GM23338 (cell line): ENCODE measurements at places on chromosomes 5 and 9.

DNA sequence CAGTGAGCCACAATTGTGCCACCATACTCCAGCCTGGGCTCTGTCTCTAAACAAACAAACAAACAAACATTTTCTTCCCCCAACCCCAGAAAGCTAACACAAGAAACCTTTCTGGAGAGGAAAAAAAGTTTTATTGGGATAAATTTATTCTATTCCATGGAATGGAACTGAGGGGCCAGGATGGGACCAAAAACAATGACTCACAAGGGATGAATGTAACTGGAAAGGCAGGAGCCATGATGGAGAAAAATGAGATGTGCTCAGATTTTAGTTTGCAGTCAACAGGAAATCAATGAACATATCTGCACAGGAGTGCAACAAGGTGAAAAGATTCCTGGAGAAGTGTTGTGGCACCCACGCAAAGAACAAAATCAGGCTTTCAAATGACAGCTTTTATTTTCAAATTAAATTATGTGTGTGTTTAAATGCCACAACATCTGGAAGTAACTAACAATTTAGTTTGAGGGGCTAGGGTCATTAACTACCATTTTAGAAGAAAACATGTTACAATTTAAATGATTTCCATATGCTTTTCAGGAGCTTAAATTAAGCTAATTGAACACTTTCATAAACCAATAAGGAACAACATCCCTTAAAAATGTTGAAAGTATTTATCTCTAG, 208.6 kb downstream of the TSSK1B start:
- DNase-seq, result no peak

- DNase-seq, result no peak
Measured at GRCh38 chr5:72372331-72372730, 52.2 kb downstream of the PTCD2 start.

- no peak for DNase-seq
Measured at GRCh38 chr9:72022841-72023240, 37.6 kb downstream of the C9orf57 start.

- DNase-seq, result peak; percentile 98
Measured at GRCh38 chr9:72680593-72681282, 159.3 kb downstream of the TMC1 start.

DNA sequence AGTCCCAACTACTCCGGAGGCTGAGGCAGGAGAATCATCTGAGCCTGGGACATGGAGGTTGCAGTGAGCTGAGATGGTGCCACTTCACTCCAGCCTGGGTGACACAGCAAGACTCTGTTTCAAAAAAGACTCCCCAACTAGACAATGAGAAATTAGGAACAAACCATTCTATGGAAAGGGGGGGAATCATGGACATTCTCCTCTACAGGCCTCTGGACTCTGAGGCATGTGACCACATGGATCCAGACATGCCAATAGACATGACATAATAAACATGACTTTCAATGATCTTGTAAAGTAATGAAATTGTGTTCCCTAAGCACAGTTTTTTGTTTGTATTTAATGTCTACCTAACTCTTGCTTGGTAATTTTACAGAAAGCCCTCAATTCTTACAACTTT, 8.8 kb downstream of the HOMER1 start:
- DNase-seq, result no peak
